ENCODE measurements at places on chromosomes 2 and 18.

- DNase-seq = no peak
These were observed 101.0 kb downstream of the VIT start for GRCh38 chr2:36797324-36798070.

DNA sequence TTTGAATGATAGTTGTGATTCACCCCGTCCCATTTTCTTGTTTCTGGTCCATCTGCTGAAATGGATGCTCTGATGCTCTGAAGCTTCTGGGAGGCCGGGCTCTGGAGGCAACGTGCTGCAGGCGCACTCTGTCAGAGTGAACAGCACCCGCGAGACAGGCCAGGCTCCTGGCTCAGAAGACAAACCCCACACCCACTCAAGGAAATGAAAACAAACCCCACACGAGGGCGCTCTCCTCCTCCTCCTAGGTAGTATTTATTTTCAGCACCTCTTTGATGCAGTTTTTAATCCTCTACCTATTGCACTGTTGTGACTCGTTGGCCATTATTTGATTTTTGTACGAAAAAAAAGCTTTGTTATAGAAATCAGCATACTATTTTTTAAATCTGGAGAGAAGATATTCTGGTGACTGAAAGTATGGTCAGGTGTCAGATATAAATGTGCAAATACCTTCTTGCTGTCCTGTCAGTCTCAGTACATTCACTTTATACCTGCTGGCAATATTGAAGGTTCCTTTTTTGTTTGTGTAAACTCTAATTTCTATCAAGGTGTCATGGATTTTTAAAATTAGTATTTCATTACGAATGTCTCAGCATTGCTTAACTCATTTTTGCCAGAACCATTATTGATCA is 10.3 kb upstream of the CHST10 start:
- DNase-seq = peak; percentile 76

DNA sequence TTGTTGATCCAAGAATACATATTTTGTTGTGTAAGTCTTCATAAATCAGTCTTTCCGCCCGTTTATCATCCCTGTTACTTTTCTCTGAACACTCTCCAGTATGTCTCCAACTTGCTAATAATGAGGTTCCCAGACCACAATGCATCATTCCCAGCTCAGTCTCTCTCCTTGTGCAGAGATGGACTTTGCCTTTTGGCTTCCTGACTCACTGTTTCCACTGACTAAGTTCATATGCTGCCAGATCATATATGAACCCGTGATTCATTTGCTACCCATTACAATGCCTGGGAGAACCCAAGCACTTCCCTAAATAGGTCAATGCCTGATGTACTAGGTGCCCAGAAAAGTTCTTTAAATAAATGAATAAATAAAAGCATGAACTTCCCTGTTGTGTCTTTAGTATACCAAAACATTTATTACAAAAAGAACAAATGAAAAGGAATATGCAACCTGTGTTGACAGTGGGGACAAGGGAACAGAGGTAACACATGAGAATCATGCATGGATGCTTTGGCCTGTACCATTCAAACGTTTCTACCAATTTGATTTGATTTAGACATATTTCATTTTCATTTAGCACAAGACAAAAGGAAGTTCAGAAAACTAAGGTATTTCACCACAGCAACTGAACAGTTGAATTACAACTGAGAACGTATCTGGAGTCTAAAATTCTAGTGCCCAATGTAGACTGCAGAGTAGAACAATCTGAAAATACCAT is 215.4 kb upstream of the HNRNPA3 start:
- DNase-seq = no peak

DNA sequence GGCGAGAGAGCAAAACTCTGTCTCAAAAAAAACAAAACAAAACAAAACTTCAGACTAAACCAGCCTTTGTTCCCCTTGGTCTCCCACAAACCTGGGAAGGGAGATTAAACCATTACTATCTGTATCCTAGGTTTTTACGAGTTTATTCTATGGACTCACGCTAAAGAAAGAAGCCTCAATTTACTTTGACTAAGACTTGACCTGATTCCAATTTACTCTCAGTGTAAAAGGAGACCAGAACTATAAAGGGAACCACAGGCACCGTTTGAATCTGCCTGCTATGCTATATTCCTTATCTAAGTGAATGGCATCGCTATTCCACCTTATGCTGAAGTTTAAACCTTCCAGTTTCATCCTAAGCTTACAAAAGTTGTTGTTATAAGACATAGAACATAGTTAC is 46.5 kb upstream of the MMADHC start:
- no peak for DNase-seq

GRCh38 chr2:240986787-240987411 is 11.5 kb upstream of the SNED1 start:
- no peak for DNase-seq

Measured in H1 (cell line).